Ammon's horn (tissue), 1 donor: ENCODE measurements at places on chromosomes 4 and X.

GRCh38 chr4:87079967-87080366 lies 140.5 kb downstream of the KLHL8 start:
- no peak for DNase-seq

- DNase-seq: no peak
Measured at GRCh38 chrX:47242321-47242720, 9.5 kb downstream of the USP11 start.

DNA sequence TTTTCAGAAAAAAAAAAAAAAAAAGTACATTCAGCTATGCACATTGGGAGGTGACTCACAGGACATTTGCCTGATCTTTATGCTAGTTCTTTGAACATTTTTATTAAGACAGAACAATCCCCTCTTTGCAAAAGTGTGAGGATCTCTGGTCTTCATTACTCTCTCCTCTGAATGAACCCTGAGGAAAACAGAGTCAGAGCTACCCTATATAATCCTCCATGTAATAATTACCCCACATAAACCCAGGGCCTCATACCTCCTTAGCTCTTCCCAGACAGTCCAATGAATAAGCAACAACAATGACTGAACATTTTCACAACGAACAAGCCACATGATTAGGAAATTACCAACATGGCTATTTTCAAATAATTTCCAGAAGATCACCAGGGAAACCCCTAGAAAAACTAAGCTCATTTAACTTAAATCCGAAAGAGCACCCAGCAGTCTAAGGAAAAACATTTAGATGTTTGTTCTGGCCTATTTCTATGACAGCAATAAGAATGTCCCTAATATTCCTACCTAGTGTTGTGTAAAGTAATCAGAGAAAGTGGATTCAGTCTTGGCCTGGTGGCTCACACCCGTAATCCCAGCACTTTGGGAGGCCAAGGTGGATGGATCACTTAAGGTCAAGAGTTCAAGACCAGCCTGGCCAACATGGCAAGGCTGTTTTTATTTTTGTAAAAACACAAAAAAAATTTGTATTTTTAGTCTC lies 37.8 kb downstream of the TBC1D9 start:
- no peak for DNase-seq

DNA sequence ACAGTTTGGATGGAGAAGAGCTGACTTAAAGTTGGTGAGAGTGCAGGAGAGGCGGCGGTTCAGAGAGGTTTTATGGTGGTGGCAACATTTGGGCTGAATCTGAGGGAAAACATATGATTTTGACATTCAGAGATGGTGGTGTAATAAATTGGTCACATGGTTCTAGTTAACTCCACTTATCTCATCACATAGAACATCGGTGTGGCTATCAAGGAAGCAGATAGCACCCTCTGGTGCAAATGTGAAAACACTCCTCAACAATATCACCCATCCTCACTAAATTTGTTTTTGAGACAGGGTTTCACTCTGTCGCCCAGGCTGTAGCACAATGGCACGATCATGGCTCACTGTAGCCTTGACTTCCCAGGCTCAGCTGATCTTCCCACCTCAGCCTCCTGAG lies 28.8 kb downstream of the SUPT20HL2 start:
- DNase-seq: no peak

- DNase-seq: peak; percentile 16
Measured at GRCh38 chr4:71538528-71538927, 199.7 kb downstream of the SLC4A4 start.

- no peak for DNase-seq
Measured at GRCh38 chr4:107665001-107665400, 55.0 kb downstream of the PAPSS1 start.

GRCh38 chr4:157994863-157995262 lies 178.0 kb downstream of the GASK1B start:
- no peak for DNase-seq

GRCh38 chrX:68997911-68998310 lies 167.3 kb downstream of the PJA1 start:
- no peak for DNase-seq

- no peak for DNase-seq
Measured at GRCh38 chr4:153025406-153025805, 89.3 kb downstream of the FHDC1 start.

GRCh38 chr4:184815046-184815877 lies 10.5 kb downstream of the ACSL1 start:
- DNase-seq: peak; percentile 78

GRCh38 chr4:143336781-143337599 lies at the start of gene GAB1:
Gene GAB1 (plus strand): TSS chr4:143336876. CDS start chr4:143337189, 313 bp downstream.
- peak; percentile 87 for DNase-seq

DNA sequence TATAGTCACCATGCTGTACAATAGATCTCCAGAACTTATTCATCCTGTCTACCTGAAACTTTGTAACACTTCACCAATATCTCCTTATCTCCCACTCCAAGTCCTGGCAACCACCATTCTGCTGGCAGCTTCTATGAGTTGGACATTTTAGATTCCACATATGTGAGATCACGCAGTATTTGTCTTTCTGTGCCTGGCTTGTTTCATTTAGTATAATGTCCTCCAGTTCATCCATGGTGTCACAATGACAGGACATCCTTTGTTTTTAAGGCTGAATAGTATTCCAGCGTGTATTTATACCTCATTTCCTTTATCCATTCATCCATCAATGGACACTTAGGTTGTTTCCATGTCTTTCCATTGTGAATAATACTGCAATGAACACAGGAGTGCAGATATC lies 198.7 kb downstream of the QDPR start:
- no peak for DNase-seq

DNA sequence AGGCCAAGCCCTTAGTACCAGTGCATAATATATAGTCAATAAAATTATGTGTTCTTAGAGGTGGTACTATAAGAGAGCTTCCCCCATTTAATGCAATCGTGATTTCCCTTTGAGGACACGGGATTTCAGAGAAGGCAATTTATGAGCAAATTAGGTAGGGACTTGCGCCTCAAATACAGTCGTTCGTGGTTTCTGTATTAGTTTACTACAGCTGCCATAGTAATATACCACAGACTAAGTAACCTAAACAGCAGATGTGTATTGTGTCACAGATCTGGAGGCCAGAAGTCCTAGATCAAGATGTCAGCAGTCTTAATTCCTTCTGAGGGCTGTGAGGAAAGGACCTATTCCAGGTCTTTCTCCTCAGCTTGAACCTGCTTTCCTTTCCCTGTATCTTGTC lies 1.5 kb upstream of the PUDP start:
- no peak for DNase-seq

GRCh38 chr4:108092288-108092687 lies 76.4 kb downstream of the LEF1 start:
- no peak for DNase-seq

DNA sequence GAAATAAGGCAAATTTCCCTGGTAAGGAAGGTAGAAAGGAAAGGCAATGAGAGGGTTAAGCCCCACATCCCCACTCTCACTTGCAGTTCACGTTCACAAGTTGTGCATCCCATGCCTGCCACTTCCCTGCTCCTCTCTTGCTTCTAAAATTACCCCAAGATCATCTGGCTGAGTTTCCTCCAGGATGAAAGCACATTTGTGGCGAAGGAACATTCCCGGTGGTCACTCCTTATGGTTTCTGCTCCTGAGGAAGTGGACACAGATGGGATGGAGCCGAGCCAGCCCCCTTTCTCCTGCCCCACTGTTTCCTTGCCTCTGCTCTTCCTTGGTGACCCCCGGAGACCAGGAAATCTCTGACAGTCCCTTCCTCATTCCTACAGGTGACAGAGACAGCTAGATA lies 37.5 kb downstream of the SPINK2 start:
- no peak for DNase-seq

DNA sequence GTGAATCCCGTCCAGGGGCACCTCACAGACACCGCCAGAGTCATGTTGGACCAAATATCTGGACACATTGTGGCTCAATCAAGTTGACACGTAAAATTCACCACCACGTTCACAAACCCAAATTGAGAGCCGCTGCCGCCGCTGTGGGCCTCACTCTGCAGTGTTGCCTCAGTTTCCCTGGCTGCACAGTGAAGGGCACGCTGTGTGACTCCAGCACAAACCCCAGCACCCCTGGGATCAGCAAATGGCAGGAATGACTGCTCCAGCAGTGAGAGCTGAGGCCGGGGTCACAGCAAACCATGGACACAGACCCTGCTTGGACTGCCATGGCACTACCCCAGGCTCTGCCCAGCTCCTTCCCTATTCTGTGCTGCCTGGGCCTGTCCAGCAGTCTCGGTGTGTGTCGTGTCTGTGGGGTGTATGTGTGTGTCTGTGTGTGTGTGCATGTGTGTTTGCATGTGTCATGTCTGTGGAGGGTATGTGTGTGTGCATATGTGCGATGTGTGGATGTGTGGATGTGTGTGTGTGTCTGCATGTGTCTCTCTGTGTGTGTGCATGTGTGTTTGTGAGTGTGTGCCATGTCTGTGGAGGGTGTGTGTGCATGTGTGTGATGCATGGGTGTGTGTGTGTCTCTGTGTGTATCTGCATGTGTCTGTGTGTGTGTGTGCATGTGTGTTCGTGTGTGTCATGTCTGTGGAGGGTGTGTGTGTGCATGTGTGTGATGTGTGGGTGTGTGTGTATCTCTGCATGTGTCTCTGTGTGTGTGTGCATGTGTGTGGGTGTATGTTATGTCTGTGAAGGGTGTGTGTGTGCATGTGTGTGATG lies 52.2 kb upstream of the ADRA2C start:
- no peak for DNase-seq

- no peak for DNase-seq
Measured at GRCh38 chr4:2459589-2460349, 9.1 kb upstream of the RNF4 start.

DNA sequence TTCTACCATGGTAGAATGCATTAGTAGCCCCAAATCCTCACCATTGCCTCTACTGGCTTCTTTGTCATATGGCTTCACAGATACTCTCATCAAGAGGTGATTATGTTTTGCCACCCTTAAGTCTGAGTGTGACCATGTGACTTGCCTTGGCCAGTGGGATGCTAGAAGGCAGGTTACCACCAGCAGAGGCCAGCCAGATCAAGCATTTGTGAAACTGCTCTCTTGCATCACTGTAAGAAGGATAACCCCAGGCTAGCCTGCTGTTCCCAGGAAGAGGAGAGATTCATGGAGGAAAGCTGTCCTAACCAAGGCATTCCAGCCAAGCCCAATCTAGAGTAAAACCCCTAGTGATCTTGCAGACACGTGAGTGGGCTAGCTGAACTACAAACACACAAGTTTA lies 46.8 kb downstream of the USP46 start:
- no peak for DNase-seq

DNA sequence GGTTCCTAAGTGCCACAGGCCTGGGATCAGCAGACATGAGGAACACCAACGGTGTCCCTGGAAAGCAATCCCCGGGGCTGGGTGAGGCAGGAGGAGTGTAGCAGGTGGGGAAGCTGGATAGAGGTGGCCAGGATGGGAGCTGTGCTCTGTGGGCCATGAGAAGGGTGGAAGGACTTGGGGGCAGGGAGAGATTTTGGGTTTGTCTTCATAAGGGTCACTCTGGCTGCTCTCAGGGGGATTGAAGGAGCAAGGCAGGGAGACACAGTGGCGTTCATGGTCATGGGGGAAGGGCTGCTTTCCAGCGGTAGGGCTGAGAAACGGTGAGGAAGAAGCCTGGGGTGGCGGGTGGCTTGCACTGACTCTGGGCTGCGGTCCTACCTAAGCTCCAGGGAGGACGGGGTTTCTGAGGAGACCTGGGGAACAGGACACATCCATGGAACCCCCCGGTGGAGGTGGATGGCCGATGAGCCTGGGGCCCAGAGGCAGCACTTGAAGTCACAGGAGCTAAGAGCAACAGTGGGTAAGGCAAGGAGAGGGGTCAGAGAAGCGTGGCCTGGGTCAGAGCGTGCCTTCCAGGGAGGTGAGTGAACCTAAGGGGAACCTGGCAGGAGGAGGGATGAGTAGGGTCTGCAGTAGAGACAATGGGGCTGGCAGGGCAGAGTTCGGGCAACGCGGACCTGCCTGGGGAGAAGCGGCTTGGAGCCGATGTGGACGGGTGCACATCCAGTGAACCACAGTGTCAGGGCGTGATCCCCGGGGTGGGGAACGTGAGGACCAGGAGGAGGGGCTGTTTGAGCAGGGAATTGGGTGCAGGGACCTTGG lies 12.4 kb upstream of the CTBP1 start:
- no peak for DNase-seq

GRCh38 chr4:33465565-33465964 lies 2745.4 kb downstream of the PCDH7 start:
- no peak for DNase-seq

DNA sequence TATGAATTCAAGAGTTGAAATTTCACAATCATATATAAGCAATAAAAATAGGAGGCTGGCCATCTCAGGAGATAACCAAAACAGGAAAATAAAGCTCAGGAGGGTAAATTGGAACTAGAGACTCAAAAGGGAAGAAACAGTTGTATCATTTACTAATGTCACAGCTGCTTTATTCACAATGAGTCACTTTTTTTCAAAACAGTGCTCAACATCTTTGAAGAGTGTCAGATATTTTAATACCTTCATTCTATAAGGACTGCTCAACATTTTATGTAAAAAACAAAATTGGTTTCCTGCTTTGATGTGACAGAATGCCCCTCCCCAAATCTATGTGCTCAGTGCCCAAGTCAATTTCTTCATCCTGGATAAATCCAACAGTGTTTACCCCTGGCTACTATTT lies 97.7 kb downstream of the DDX60 start:
- no peak for DNase-seq

DNA sequence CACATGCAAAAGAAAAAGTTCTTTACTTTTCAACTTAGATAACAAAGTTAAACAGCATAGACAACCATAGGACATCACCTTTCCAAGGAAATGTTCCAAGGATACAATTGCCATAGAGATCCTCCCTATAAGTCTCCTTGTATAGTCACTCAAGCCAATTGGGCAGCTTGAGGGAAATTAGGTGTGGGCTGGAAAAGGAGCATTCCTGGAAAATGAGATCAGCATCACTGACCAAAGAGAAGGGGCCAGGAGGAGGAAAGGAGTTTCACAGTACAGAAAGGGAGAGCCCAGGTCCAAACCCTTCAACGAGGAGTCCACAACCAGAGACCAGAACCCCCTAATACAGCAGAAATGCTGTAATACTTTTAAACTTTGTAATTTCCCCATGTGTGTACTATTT lies 91.5 kb upstream of the PPARGC1A start:
- DNase-seq: no peak

- no peak for DNase-seq
Measured at GRCh38 chr4:1137850-1138249, 24.5 kb upstream of the RNF212 start.

- DNase-seq: no peak
Measured at GRCh38 chr4:40956721-40957255, 207.0 kb downstream of the NSUN7 start.

DNA sequence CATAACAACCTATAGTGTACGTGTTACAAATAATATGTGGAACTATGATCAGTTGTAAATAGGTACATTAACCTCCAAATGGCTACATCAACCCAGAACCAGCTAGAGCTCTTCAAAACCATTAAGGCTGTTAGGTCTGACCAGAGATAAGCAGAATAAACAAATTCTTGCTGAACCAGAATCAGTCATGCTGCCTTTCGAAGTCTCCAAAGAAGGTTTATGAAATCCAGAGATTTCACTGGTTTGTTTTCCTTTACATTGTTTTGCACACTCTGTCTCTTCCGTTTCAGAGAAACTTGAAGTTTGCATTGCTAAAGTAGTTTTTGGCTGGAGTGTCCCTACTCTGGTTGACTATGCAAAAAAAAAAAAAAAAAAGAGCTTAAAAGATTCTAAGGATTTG lies 177.3 kb upstream of the SLIT2 start:
- no peak for DNase-seq

- DNase-seq: no peak
Measured at GRCh38 chr4:158597879-158598596, 73.6 kb downstream of the C4orf46 start.

GRCh38 chrX:74853255-74853654 lies 72.0 kb downstream of the NEXMIF start:
- DNase-seq: no peak

GRCh38 chr4:40946652-40947051 lies 196.9 kb downstream of the NSUN7 start:
- no peak for DNase-seq

- no peak for DNase-seq
Measured at GRCh38 chr4:125801373-125801772, 486.6 kb downstream of the FAT4 start.
